Effector CD4-positive, alpha-beta T cell (primary cell): ENCODE measurements at places on chromosomes 2 and 18.

GRCh38 chr2:56084111-56084901 lies 99.5 kb upstream of the CCDC85A start:
- DNase-seq, result no peak

- DNase-seq, result no peak
Measured at GRCh38 chr18:34965108-34965507, 76.1 kb upstream of the MAPRE2 start.

- DNase-seq, result no peak
Measured at GRCh38 chr2:241009191-241009590, 10.8 kb downstream of the SNED1 start.

DNA sequence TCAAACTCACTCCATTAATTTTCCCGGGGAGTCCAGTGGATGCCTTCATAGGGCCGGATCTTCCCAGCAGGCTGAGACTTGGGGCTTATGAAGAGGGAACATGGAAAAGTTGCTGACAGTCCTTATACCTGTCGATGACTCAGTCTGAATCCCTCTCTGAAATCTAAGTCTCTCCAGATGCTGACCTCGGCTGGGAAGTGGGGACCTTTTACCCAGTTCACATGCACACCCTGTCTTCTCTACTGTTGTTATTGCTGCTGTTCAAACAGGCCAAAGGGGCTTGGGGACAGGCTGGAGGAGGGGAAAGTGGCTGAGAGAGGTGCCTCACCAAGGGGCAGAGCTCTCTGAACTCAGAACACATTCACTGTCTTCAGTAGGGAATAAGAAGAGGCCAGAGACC lies 4.1 kb upstream of the TNP1 start:
- no peak for DNase-seq

- no peak for DNase-seq
Measured at GRCh38 chr2:44833171-44834069, 108.1 kb upstream of the SIX3 start.

- DNase-seq, result no peak
Measured at GRCh38 chr2:232085826-232086425, 124.4 kb downstream of the DIS3L2 start.

DNA sequence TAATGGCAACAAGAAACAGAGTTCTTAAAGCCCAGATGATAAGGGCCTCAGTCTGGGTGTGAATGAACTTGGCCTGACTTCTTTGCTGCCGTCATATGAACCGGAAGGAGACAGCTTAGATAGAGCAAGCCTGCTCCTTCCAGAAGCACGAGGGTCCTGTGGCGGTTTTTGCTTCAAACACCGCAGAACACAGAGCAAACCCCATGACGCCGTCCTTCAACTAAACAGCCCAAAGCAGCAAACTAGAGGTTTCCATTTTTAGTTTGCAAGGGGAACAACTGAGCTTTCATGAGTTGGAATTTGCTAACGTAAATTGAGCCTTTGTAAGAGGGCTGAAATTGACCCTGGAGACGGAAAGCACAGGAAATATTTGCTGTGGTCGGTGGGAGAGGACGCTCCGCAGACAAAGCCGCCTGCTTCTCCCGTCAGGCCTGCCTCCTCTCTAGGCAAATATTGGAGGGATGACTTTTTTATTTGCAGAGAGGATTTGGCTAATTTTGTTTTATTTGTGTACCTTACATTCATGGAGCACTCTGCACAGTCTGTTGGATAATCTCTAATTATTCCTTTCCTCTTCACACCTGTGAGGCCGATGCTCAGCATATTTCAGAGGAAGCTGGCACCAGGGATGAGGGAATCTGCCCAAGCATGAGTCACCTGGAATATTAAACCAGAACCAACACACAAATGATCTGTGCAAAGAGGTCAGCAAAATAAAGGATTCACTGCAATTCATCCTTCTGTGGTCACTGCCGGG lies 134.0 kb upstream of the NCK2 start:
- DNase-seq, result no peak

GRCh38 chr2:209095432-209095831 lies 328.4 kb upstream of the MAP2 start:
- DNase-seq, result no peak

GRCh38 chr2:163665817-163666216 lies 70.0 kb downstream of the FIGN start:
- no peak for DNase-seq

GRCh38 chr2:16960579-16960978 lies 294.9 kb upstream of the CYRIA start:
- no peak for DNase-seq
